Stimulated activated CD8-positive, alpha-beta memory T cell treated with anti-CD3 and anti-CD28 coated beads, Interleukin-4, amount 100 ng/mL, for 4 hours (primary cell): ENCODE measurements at places on chromosomes 1 and 21.

DNA sequence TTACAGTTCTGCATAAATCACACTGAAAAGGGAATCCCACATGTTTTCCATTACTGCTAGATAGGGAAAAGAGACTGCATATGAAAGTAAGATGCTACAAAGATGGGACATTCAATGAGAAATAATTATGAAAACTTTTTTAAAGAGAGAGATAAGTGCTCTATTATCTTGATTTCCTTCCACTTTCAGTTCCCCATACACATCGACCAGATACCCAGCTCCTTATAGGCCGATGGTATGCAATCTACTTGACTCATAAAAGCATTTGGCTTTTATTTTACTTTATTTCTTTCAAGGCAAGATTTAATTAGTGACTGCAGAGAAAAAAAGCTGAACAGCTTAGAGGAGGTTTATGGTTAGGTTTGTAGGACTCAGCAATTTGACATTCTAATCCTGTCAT, 13.1 kb downstream of the BRINP2 start:
- DNase-seq = no peak

DNA sequence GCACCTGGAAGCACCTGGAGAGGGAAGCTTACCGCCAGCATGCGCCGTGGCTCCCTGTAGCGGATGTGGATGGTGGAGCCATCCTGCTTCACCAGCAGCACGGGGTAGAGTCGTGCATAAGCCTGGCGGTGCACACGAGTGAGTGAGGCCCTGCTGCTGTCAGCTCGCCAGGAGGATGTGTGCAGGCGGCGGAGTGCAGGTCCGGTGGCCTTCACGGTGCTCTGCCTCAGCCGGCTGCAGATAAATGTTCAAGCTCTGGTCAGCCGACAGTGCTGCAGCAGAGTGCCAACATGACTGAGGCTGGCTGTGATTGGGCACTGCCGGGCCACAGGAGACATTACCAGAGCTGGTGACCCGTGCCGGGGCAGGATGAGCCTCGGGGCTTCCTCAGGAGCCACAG, 1.5 kb downstream of the MRPL55 start:
- DNase-seq = no peak

DNA sequence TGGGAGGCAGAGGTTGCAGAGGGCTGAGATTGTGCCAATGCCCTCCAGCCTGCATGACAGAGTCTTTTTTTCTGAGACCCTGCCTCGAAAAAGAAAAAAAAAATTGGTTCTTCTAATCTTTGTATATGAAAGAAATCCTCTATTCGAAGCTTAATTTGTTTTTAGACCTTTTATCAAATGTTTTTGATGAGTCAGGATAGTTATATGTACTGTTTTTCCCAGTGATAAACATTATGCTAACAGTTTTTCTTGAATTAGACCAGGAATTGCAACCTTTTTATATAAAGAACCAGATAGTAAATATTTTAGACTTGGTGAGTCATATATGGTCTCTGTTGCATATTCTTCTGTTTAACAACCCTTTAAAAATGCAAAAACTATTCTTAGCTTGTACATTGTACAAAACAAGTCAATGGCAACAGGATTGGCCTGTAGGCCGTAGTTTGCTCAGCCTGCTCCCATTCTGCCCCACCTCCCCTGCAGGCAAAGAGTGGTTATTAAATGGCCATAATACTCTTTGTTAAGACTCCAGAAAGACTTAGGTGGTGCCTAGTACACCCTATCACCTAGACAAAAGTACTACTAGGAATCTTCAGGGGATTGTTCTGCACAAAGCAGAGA, 45.2 kb downstream of the LYST start:
- no peak for DNase-seq

GRCh38 chr1:2463396-2463795, 12.7 kb upstream of the PLCH2 start:
- DNase-seq = no peak

DNA sequence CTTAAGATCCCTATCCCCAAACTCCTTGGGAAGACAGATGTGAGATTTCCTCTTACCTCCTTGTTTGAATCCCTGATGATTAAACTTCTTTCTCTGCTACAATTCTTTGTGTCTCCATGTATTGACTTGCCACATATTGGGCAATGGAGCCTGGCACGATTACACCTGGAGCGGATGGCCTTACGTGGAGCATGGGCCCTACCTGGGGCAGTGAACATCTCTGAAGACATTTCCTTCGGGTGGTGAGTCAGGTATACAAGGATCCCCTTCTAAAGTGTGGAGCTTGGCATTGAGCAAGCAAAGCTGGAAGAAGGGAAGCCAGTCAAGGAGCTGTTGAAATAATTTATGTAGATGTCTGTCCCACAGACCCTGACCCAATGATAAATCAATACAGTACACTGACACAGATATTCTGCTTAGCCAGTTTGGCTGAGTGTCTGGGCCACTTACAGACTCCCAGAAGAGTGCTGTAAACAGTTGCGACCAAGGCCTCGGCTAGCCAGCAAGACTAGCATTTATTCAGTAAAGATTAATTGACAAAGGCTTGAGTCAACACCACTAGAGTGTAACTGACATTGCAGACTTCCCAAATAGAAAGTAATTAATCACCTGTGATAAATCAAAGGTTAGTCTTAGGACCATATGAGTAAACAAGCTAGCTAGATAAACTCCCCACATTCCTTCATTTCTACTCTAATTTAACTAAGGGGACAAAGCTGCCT, 83.1 kb upstream of the KCNK1 start:
- DNase-seq = no peak

GRCh38 chr1:18931730-18932129, 24.7 kb downstream of the IFFO2 start:
- DNase-seq = no peak

DNA sequence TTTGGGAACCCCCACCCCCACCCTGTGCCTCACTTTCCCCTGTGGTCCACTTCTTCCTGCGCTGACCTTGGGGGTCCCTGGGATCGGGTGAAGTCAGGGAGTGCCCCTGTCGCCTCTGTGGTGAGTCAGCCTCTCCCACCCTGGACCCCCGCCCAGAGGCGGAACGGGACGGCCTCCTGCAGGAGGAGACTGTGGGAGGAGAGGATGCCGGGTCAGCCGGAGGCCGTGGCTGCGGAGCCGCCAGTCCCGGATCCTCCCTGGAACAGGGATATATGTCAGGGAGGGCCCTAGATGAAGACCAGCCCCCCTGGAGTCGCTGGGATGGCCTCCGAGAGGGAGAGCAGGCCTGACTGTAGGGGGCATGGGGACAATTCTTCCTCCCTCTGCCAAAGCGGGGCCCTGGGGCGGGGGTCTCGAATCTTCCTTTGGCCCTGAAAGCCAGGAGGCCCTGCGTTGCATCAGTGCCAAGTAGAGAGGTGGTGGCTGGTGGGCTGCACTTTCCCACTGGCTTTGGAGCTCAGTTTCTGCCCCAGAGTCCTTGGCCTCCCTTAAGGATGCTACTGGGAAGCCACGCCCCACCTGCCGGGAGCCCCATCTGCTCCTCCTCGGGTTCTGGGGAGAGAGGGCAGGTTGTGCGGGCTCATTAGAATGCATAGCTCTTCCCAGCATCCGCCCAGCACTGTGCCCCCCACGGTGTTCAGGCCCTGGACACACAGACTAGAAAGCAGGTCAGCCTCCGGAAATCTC, 930 bp downstream of the ARHGEF10L start:
- no peak for DNase-seq

- no peak for DNase-seq
Observed at GRCh38 chr1:161158316-161159010, 837 bp upstream of the USP21 start.

GRCh38 chr1:14544319-14544718, 54.2 kb upstream of the KAZN start:
- no peak for DNase-seq

DNA sequence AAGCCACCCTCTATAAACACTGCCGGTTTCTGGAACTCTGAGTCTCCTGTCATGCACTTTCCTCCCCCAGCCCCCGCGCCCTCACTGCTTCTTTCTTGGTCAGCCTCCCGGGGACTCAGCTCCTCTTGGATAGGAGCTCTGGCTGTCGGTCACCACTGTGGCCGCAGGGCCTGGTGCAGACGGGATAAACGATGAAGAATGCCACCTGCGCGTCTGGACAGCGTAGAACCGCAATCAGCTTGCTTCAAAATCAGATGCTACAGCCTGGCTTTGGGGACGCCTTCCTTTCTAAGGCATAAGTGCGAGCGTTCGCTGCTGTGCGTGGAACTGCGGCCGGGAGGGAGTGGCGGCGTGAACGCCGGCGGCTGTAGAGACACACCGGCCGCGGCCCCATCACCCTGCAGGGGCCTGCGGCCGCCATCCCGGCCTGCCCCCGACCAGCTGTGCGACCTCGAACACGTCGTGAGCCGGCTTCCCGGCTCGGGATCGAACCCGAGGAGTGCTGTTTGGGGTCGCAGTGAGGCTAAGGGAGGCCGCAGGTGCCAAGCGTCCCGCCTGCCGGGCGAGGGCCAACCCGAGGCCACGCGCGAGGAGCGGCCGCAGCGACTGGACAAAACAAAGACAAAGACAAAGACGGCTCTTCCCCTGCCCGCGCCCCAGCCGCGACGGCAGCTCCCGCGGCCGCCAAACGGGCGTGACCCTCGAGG, 688 bp downstream of the PTTG1IP start:
- DNase-seq = no peak

DNA sequence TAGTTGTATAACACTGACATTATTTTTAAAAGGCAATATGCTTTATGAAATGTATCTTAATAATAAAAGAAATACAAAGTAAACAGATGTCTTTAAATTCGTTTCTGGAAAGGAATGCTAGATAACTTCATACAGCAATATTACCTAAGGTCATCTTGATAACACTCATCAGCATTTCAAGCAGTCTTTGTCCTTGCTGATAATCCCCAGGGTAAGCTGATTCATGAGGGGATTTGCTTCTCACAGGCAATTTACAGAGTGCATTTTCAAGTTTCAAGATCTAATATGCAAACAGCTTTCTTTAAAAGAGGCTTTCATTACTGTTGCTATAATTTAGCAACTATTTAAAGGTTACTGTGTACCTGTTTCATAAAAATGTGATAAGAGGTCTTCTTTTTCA, 75.2 kb upstream of the NEK2 start:
- DNase-seq = no peak

- no peak for DNase-seq
Observed at GRCh38 chr1:74673351-74674111, at the start of gene ERICH3. Gene ERICH3 (minus strand): TSS chr1:74673792. CDS start chr1:74673519, 273 bp downstream.

GRCh38 chr1:45393718-45394302, 53.6 kb upstream of the MUTYH start:
- no peak for DNase-seq

- DNase-seq = no peak
Observed at GRCh38 chr1:25711555-25712298, 88.3 kb upstream of the SELENON start.

- DNase-seq = no peak
Observed at GRCh38 chr1:167263819-167264464, 43.3 kb downstream of the POU2F1 start.

- no peak for DNase-seq
Observed at GRCh38 chr1:224212618-224213061, 29.6 kb downstream of the DEGS1 start.

GRCh38 chr1:94773931-94774422, 46.2 kb upstream of the SLC44A3 start:
- DNase-seq = no peak

DNA sequence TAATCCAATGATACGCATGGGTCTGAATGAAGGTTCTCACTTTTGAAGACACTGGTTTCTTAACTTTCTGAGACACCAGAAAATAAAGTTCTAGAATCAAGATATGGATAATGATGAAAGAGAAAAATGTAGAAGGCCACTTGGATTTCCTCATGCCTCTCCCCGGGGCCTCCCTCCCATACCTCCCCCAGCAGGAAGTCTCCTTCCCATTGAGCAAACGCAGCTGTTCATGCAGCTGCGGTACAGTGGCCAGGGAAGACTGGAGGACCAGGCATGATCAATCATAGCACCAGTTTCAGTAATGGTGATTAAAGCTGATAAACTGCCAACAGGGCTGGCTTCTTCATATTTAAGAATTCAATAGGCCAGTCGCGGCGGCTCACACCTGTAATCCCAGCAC, 10.9 kb upstream of the UBR4 start:
- DNase-seq = no peak

DNA sequence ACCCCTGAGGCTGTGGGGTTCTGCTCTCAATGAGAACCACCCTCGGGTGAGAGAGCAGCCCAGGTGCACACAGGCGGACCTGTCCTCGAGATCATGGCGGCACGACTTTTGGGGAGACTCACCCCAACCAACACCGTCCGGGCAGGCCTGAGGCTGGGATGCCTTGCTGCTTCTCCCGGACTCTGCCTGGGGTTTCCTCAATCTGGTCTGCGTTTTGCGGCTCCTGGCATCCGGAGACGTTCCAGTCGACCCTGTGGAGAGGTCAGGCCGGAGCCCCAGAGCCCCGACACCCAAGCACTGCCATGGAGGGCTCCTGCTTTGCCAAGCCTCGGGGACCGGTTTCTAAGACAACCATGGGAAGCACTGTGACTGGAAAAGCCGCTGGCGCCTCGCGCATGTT, 3879.7 kb downstream of the SRGAP2C start:
- no peak for DNase-seq

GRCh38 chr1:185573677-185574076, 160.5 kb upstream of the HMCN1 start:
- no peak for DNase-seq

- no peak for DNase-seq
Observed at GRCh38 chr1:217403026-217403720, 227.7 kb downstream of the GPATCH2 start.

GRCh38 chr1:244180256-244180655, 129.2 kb downstream of the ZBTB18 start:
- DNase-seq = no peak

DNA sequence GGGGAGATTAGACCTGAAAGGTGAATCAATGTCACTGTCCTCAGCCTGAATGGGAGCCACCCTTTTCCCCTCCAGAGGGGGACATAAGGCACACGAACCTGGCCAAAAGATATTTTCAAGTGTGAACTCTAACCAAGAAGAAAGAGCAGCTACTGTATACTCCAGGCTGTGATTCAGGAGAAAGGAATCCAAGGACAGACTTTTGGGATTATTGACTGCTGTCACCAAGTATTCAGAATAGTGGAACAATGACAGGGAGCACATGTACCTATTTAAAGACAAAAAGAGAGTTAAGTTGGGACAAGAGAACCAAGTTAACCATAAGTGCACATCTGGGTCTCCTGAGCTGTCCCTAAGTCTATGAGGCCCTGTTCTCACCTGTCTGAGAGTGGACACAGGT, 2.4 kb downstream of the ICMT start:
- no peak for DNase-seq

DNA sequence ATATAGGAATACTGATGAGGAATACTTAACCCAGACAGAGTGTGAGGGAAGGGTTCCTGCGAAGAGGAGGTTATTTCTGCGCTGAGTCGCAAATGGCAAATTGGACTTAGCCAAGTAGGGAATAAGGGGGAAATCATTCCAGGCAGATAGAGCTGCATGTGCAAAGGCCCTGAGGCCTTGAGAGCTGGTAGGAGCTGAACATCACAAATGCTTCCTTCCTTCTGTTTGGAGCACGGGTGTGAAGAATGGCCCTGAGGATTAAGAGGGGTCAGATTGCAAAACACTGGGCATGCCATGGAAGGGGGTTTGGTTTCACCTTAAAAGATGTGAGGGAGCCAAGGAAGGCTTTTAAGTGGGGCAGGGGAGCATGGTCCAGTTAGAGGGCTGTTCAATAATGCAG, 12.4 kb downstream of the IER5 start:
- no peak for DNase-seq
